NCI-H1436 (cell line): ENCODE measurements at places on chromosomes 3 and 15.

GRCh38 chr15:71529361-71529760 is 281.0 kb upstream of the NR2E3 start:
- no peak for DNase-seq

DNA sequence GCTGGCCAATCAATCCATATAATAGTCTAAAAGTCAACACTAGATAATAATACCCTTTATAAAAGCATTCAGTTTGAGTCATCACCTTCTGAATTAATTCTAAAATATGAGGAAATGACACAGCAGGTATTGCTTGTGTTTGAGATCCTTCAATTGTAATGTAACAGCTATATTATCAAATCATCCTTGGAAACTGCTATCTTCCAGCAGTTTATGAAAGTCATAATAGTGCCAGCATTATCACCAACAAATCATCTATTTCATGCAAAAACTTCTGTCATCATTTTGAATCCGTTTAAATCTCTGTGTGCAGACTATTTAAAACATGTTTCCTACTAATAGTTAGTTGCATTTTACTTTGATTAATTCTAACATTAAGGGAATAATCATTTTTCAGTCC is 468.7 kb downstream of the CADM2 start:
- DNase-seq: peak; percentile 4

GRCh38 chr3:139659511-139659910 is 18.3 kb downstream of the NMNAT3 start:
- no peak for DNase-seq

- no peak for DNase-seq
Observed at GRCh38 chr3:7238565-7239295, 377.8 kb downstream of the GRM7 start.

GRCh38 chr3:24087469-24087868 is 142.4 kb downstream of the NR1D2 start:
- no peak for DNase-seq

DNA sequence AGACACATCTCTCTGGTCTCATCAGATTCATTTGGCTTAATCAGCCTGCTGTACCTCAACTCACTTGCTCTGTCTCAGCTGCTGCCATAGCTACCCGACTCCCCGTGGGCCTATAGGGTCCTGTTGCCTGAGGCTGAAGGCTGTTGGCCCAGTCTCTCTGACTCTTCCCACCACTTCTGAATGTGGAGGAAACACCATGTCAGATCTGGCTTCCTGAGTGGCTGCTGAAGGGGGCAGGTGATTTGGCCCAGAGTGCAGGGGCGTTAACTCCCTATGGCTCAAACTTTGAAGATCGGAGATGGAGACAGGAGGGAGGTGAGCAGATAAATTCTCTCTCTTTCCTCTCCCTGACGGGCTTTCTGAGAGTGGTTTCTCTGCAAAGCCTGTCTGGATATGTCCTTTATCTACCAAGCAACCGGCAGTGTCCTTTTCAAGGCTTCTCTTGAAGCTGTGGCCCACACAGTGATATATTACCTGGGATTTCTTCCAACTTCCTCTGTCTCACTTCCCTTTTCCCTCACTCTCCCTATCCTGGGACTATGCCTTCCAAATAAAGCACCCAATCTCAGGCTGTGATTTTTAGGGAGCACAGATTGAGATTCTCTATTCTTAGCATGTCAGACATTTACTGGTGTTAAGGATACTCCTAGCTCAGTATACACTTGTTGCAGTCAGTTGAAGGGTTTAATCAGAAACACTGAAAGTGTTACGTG is 334.9 kb upstream of the TBC1D5 start:
- no peak for DNase-seq

- DNase-seq: no peak
Observed at GRCh38 chr3:119235151-119235550, 5.5 kb downstream of the B4GALT4 start.

GRCh38 chr3:156174229-156174847 is 54.0 kb downstream of the KCNAB1 start:
- DNase-seq: no peak

- DNase-seq: no peak
Observed at GRCh38 chr3:194931347-194931746, 245.7 kb downstream of the FAM43A start.

DNA sequence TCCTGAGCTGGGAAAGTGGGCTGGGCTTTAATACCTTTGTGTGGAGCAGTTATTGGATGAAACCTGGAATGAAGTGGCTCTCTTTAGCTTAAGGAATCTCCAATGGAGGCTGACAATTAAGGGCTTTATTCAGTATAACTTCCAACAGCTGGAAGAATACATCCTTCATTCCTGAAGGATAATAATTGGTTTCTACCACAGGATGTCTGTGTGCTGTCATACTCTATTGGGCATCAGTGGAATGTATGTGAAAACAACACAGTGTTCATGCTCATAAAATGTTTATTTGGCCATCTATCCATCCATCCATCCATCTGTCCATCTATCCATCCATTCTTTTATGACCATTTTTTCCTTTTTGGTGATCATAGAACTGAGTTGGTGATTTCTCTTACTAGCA is 220.7 kb upstream of the GAP43 start:
- DNase-seq: no peak

DNA sequence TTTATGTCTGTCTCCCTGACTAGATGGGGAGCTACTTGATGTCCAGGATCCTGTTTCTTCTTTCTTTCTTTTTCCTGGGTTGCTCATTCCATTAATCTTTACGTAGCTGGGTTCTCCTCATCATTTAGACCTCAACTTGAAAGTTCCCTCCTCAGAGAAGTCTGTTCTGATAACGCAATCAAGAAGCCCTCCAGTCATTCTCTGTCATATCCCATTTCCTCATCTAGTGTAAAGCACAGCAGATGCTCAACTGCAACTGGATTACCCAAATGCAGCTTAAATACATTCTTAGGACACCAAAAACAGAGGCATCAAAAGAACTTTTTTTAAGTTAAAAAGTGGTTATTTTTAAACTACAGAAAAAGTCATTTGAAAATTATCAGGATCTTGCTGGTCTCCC is 51.7 kb upstream of the ST3GAL6 start:
- no peak for DNase-seq

DNA sequence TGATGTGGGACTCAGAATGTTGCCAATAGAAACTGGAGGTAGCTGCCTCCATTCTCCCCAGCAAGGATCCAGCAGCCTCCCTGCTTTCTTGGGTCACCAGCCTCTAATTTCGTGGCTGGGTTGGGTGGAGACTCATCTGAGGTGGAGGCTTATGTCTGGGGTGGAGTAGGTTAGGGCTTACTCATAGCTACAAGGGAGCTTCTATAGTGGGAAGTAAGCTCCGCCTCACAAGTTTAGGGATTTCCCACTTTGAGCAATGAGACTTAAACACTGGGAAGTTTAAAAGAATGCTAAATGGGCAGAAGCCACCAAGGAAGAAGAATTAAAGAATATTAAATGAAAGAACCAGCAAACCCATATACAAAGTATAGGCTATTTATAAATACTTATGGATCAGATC is 63.8 kb downstream of the GJD2 start:
- DNase-seq: no peak

DNA sequence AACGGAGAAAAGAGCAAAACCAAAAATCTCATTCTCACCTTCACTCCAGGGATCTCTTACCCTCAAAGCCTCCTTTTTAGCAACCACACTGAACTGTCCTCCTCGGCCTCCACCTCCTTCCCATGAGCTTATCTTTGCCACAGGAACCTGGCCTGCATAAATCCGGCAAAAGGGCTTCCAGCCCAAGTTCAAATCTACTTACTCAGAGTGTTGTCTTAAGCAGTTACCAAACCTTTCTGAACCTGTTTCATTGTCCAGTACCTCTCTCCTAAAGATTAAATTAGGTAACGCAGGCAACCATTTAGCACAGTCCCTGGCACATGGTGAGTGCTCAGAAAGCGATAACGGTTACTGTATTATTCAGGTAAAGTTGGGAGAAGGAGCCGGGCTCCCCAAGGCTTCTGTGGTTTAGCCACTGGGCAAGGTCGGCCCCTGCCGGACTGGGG is 777 bp downstream of the CIB1 start:
- no peak for DNase-seq
